ENCODE measurements at places on chromosomes 7 and 10.
A peak's percentile ranks its signal among the peaks of the same experiment; 100 is the strongest.

GRCh38 chr10:45470098-45471012 lies 96.3 kb downstream of the ALOX5 start:
- no peak for DNase-seq

GRCh38 chr7:67019562-67020390 lies 23.1 kb downstream of the TYW1 start:
- DNase-seq, result no peak

DNA sequence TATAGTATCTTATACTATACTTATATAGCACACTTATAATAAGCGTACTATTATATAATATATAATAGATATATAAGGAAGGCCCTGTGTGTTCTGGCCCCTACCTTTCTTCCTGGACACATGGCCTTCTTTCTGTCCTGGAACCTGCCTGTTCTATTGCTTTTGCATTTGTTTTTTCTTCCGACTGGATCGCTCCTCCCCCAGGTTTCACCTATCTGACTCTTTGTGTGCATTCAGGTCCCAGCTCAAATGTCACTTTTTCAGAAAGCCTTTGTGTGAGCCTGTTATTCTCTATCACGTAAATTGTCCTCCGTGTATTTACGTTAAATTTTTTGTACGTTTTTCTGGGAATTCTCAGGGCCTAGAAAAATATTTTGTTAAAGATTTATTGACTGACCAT lies 2.9 kb upstream of the TRIM8 start:
- DNase-seq, result no peak

DNA sequence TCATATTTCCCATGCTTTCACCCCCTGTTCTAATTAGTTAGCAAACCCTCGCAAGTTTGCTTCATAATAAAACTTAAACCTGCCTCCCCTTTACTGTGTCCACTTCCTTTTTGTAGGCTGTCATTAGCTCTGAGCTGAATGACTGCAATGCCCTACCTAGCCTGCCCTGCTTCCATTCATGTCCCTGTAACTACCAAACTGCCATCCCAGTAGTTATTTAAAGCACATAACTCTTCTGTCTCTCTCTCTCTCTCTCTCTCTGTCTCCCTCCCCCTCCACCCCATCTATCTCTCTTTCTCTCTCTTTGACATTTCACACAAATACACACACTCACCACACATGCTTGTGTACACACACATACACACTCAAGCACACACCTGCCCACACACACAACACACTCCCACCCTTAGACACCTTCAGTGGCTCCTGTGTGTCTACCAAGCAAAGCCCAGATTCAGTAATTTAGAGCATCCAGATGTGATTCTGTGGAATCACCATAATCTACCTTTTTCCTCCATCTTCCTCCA lies 115.3 kb downstream of the TRIL start:
- no peak for DNase-seq

GRCh38 chr7:19116121-19117090 lies 1.0 kb downstream of the TWIST1 start:
- DNase-seq, result peak; percentile 26

GRCh38 chr7:2776401-2776800 lies 67.7 kb downstream of the GNA12 start:
- no peak for DNase-seq

GRCh38 chr7:130444751-130445407 lies 4.1 kb upstream of the CEP41 start:
- no peak for DNase-seq

- no peak for DNase-seq
These were observed 50.5 kb downstream of the PNLIPRP3 start for GRCh38 chr10:116477986-116478664.

DNA sequence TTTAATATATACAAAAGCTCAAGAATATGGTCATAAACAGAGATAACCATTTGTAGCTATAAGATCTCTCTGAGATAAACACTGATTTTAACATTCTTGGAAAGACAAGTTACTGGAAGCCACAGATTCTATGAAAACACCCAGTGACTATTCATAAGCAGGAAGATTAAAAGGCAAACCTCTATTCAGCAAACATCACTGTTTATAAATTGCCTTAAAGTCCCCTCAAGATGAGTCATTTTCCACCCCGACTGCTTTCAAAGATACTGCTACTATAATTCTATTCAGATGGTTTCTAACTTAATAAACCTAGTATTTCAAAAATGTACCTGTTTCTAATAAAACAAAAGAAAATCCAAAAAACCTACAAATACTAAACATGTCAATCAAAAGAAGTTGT lies 21.0 kb downstream of the TM9SF3 start:
- DNase-seq, result no peak

GRCh38 chr7:15543256-15543655 lies 18.6 kb downstream of the AGMO start:
- no peak for DNase-seq

- DNase-seq, result peak; percentile 54
These were observed 143.0 kb upstream of the HDAC9 start for GRCh38 chr7:18352339-18353255.

DNA sequence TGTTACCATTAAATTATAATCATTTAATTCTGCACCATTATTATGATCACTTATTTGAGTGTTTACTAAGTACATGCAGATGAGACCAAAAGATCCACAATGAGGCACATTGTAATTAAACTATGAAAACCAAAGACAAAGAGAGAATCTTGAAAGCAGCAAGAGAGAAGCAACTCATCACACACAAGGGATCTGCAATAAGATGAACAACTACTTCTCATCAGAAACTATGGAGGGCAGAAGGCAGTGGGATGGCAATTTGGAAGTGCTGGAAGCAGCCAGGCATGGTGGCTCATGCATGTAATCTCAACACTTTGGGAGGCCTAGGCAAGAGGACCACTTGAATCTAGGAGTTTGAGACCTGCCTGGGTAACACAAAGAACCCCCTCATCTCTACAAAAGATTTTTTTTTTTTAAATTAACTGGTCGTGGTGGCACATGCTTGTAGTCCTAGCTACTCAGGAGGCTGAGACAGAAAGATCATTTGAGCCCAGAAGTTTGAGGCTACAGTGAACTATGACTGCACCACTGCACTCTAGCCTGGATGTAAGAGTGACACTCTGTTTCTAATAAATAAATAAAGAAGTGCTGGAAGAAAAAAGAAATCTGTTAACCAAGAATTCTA lies 47.7 kb downstream of the CDK6 start:
- DNase-seq, result no peak

DNA sequence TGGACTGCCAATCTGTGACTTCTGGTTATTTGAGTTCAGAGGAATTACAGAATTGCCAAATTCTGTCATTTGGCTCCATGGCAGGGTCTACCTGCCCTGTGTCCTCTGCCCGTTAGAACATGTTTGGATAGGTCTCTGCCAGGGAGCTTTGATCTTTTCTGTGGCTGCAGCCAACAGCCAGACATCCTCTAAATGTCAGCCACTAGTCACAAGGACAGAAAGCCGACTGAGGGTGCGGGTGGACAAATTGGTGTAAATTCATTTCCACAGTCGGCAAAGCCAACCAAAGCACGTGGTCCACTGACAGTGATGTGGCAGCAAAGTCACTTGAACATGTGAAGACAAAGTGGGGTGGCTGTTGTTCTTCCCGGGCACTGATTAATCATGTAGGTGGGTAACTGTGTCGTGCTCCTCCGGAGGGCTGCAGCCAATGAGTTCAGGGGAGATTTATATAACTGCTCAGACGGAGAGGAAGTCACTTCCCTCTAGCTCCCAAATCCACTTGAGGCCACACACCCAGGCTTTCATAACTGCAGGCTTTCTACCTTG lies 26.7 kb upstream of the CAMK1D start:
- DNase-seq, result no peak

- DNase-seq, result no peak
These were observed 86.8 kb upstream of the CACNA2D1 start for GRCh38 chr7:82530361-82530760.

GRCh38 chr10:49288341-49289065 lies 10.5 kb upstream of the C10orf71 start:
- DNase-seq, result no peak

DNA sequence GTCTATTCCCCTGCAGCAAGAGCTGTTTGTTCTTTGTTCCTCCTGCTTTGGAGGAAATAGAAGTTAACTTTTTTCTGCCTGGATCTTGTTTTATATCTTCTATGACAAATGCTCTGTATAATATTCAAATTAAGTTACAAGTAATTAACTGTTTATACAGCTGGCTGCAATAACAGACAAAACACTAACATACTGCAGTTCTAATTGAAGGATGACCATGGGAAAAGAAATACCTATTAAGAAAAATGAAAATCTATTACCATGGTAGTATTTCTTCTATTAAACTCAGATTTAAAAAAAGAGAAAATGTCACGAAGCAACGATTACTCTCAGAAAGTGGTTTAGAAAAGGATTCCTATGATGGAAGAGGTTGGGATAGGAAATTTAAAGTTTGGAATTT lies 213.8 kb upstream of the PLXNA4 start:
- DNase-seq, result no peak

- DNase-seq, result no peak
These were observed 244.4 kb upstream of the PPP2R2D start for GRCh38 chr10:131656431-131656841.

GRCh38 chr7:144519925-144520324 lies 116.4 kb upstream of the NOBOX start:
- DNase-seq, result no peak

DNA sequence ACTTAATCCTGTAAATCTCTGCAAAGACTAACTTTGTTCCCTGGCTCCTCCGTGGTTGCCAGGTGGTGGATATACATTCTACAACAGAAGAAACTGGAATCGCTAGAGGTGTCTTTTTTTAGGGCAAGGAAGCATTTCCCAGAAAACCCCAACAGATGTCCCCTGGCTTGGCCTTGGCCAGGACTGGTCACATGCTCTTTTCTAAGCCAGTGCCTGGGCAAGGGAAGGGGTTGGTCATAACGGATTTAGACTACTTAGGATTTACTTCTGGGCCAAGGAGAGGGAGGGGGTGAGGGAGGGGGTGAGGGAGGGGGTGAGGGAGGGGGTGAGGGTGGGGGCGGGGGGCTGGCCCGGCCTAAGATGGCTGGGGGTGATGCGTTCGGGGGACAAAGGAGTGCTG lies 105.7 kb downstream of the SNX10 start:
- no peak for DNase-seq

GRCh38 chr7:142833174-142834048 lies 21.5 kb upstream of the EPHB6 start:
- no peak for DNase-seq

DNA sequence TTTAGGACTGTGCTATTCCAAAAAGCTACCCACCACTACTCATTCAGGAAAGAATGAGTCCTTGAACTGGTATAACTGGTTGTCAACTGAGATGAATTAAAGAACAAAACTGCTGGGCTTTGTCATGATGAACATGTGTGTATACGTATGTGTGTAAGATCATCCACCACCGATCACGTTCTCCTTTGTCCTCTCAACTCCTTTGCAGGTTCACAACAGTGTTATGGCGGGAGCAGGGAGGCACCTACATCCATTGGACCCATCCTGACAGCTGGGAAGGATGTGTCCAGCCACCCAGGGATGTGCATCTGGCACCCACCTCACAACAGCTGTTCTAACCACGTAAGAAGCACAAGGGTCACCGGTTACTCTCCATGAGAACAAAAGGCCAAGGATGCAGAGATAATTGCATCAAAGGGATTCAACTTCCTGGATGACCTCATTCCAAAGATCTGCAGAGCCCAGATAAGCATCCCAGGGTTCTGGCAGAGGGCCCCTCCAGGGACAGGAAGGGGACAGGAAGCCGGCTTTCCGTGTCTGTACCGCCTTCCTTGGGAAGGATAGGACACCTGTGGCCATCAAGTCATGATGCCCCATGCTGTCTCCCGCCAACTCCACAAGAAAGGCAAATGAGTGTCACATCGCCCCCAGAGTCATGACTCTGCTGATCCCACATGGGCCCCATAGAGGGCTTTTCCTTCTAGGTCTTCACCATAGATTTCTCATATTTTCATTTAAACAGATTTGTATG lies 66.1 kb downstream of the STEAP1B start:
- no peak for DNase-seq

DNA sequence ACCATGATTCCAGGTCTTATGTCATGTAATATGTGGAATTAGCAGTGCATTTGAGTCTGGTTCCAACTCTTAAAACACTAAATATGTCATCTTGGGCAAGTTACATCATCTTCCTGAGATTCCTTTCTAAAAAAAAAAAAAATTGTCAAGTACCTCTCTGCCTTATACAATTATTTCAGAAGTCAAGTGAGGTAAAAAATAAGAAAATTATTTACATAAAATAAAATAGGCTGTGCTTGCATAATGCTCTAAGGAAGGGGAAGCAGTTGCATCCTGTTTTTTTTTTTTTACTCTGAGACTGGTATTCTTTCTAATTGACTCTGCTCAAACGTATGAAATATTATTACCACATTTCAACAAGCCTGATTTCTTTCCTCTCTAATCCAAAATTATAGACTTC lies 55.1 kb upstream of the SEMA3A start:
- no peak for DNase-seq

GRCh38 chr7:19537942-19538401 lies 170.9 kb downstream of the POLR1F start:
- DNase-seq, result no peak

- DNase-seq, result no peak
These were observed 110.8 kb upstream of the EGFR start for GRCh38 chr7:54907981-54908380.

DNA sequence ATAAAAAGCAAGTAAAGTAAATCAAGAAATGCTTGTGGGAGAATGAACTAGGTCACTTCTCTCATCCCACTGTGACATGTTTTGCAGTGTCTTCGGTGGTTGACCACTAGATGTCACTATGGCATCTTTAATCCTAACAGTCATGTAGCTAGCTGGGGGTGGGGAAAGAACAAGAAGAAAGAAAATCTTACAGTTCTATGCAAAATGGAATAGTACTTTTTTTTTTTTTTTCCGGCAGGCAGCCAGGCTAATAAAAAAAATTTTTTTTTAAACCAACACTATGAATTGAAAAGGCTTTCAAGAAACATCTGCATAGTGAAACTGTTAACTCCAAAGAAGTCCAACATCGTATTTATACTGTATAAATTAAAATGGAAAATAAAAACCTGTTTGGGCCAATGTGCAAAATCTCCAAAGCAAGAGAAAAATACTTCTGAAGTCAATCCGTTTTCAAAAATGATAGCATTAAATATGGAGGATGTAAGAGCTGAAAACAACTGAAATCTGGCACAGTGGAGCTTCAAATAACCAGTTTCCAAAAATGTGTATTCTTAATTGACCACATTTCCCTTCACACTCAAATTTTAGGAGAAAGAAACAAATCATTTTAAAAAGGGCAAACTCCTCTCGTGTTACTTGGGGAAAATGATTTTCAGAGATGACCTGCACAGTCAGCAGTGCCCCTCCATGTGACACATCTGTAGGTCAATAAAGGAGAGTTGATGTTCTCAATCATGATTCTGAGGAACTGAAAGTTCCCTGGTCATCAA lies 38.5 kb downstream of the CDK1 start:
- peak; percentile 71 for DNase-seq
